ENCODE measurements at places on chromosomes 5 and 9.

- no peak for DNase-seq
Observed at GRCh38 chr9:114572199-114572598, 15.4 kb upstream of the ATP6V1G1 start.

DNA sequence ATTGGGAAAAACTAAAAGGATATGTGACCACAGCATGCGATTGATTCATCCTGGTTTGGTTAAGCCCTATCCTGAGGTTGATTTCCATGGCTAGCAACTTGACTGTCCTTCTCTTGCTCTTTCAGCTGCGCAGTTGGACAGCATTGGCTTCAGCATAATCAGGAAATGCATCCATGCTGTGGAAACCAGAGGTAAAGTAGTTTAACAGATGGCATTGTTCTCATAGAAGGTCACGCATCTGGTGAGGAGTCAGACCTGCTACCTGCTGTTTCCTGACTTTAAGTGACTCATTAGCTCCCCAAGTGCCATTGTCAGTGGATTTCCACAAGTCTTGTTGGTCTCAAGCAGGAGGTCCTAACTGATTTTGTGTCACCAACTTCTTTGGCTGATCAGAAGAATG, 266.9 kb downstream of the ARHGAP26 start:
- no peak for DNase-seq

DNA sequence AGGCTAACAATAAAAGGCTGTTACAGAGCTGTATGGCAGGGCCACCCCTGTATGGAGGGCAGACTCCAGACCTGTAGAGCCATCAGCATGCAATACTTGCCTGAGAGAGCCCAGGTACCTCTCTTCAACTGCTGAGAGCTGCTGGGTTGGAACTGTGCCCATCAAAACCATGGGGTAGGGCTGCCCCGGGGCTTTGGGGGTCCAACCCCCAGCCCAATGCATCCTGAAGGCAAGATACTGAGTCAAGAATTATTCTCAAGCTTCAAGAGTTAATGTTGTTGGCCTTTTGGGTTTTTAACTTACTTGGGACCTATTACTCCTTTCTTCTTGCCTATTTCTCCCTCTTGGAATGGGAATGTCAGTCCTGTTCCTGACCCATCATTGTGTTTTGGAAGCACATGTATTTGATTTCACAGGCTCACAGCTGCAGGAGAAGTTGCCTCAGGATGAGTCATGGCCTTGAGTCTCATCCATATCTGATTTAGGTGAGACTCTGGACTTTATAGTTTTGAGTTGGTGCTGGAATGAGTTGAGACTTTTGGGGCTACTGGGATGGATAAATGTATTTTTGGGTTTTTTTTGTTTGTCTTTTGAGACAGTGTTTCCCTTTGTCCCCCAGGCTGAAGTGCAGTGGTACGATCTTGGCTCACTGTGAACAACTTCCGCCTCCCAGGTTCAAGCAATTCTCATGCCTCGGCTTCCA, 21.0 kb upstream of the CDK7 start:
- no peak for DNase-seq

DNA sequence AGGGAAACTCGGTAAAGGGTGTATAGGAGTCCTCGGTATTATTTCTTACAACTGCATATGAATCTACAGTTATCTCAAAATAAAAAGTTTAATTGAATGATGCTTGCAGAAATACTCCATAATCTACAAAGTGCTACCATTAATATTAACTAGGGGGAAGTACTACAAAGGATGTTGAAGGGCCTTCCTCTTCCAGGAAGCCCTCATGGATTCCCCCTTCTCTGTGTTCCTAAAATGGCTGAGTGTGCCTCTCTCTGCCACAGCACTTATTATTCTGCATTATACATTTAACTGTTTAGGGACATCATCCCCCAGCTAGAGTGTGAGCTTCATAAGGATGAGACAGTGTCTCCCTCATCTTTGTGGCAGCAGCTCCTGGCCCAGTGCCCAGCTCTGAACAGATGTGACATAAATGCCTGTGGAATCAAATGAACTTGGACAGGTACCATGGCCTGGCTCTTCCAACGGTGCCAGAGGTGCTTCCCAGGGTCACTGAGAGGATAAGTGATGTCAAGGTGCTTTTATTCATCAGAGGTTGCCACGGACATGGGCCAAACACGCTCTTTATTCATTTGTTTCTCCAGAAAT, 99.5 kb downstream of the PAX5 start:
- no peak for DNase-seq

- no peak for DNase-seq
Observed at GRCh38 chr5:801472-801871, 16.9 kb upstream of the ZDHHC11B start.

DNA sequence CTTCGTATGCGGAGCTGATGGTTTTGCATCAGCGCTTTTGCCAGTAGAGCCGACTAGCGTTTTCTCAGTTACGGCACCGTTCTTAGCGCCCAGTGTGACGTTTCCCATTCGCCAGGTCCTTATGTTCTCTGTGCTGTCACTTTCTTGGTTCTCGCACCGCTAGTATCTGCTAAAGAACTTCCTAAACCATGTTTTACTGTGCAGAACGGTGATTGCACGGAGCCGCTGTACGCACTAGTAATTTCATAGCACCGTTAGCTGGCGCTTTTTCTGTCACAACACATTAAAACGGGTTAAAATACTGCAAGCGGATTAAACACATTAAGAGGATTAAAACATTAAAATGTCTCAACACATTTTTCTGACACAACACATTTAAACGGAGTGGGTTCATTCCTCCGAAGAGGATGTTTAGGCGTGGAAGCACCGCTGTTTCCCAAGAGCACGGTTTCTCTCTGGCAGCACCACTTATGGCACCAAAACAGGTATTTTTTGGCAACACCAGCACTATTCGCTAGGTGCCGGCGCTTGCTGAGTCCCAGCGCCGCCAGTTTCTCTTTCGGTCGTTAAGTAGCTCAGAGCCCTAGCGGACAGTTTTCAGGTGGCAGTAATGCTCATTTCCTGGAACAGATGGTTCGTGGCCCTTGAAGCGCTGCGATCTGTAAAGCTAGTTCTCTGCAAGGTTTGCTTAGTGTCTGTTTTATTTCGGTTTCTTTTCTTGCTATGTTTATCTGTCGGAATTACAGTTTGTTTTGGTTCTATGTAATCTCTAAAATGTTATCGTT, 20.3 kb downstream of the ANXA2R start:
- no peak for DNase-seq

GRCh38 chr5:61496446-61496845, 164.4 kb downstream of the ZSWIM6 start:
- no peak for DNase-seq

GRCh38 chr5:179346401-179346800, 1.1 kb upstream of the ADAMTS2 start:
- no peak for DNase-seq

DNA sequence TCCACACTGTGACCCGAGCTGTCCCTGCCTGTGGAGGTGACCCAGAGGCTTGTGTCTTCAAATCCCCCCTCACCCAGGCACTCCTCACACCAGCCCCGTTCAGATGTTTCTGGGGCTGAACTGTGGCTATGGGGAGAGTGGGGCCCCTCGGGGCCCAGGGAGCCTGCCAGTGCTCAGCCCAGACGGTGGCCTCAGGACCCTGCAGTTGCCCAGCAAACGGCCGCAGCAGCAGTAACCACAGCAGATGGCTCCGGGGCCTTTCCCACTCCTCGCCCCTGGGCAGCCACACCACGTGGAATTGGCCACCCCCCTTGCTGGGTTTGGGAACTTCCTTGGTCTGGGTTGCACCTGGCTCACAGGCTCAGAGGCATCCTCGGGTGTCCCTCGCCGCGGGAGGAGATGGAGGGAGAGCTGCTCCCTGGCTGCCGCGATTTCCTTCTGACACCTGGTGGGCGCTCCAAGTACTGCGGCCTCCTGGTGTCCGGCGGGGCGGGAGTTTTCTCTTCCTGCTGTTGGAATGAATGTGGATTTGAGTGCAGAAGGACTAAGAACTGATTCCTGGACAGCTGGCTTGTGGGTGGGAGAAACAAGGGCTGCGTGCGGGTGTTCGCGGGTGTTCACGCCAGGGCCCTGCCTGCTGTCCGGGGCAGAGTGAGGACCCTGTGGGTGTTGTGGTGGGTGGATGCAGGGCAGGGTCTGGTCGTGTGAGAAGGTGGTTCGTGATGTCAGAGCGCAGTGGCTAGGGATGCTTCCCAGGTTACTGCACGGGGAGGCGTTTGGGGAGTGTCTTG, 97.5 kb downstream of the COL5A1 start:
- no peak for DNase-seq

DNA sequence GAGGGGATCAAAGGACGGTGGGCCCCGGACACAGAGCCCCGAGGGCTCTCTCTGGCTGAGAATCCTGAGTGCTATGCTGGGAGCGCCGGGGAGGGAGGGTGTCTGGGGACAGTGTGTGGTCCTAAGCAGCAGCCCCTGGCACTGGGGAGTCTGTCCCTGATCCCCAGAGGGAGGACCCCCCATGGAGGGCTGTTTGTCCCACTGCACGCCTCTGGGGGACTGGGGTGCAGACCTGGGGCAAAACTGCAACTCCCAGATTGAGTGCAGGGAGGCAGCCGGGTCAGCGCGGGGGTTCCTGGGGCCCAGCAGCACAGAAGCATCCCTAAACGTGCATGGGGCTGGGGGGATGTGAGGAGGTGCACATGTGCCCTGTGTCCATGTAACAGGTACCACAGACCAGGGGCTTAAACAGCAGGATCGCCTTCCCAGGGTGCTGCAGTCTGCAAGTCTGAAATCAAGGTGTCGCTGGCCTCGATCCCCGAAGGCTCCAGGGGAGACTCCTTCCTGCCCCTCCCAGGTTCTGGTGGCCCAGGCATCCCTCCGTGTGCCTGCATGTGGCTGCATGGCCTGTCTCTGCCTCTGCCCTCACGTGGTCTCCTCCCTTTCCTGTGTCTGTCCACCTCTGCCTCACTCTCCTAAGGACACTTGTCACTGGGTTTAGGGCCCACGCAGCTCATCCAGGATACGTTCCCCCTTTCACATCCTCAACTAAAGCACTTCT, 35.9 kb upstream of the IRX4 start:
- no peak for DNase-seq

- DNase-seq: no peak
Observed at GRCh38 chr5:163917747-163918146, 412.3 kb downstream of the MAT2B start.

- DNase-seq: no peak
Observed at GRCh38 chr5:889075-889710, 3.4 kb downstream of the BRD9 start.

- DNase-seq: no peak
Observed at GRCh38 chr5:151896031-151896691, 28.5 kb downstream of the GLRA1 start.

- DNase-seq: no peak
Observed at GRCh38 chr5:109273594-109273993, 136.2 kb downstream of the PJA2 start.

- DNase-seq: no peak
Observed at GRCh38 chr9:21525174-21525573, 43.1 kb upstream of the IFNE start.

DNA sequence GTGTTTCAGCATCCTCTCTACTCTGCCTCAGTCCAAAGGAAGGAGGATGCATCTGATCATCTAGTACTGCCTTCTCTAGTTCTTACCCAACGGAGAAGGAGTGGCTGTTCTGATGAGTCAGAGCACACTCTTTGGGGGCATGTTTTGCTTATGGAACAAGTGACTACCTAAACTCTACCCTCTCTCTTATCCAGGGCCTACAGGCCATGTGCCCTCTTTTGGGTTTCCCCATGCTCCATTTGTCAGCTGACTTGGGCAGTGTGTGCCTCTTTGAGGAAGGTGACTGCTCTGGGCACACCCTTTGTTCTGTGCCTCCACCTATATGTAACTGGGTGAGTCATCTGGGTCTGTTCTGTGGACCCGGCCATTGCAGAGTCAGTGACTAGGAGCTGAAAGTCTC, 89.6 kb upstream of the BNC2 start:
- no peak for DNase-seq

GRCh38 chr5:140553657-140554056, 3.6 kb downstream of the SRA1 start:
- no peak for DNase-seq

GRCh38 chr9:114387680-114388356, at the start of gene AKNA:
AKNA (minus strand) TSS chr9:114387982; CDS start chr9:114381333, 6,649 bp downstream.
- DNase-seq: peak; percentile 70

DNA sequence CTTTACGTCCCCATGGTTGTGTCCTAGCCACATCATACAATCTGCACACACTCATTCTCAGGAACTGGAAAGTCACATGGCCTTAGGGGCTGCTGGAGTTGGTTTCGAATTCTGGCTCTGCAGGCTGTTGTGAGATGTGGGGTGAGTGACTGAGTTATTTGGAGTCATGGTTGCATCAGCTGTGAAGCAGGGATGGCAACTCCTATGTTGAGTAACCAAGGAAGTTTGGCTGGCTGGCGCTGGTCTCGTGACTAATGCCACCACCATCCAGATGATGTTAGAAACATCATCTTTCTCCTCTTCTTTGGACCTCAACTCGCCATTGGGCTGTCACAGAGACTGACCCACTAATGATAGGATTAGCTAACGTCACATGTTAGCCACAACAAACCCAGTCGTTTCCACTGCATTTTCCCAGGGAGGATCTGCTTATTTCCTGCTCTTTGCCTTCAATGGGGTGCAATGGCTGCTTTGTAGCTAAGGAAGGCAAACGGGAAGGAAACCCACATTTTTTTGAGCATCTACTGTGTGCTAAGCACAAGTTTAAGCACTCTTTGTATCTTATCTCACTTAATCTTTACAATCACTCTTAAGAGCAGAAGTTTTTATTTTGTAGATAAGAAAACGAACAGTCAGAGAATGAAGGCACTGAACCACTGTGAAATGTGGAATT, 78.1 kb upstream of the UBTD2 start:
- DNase-seq: no peak

GRCh38 chr9:35618854-35619799, 914 bp upstream of the CD72 start:
- no peak for DNase-seq

DNA sequence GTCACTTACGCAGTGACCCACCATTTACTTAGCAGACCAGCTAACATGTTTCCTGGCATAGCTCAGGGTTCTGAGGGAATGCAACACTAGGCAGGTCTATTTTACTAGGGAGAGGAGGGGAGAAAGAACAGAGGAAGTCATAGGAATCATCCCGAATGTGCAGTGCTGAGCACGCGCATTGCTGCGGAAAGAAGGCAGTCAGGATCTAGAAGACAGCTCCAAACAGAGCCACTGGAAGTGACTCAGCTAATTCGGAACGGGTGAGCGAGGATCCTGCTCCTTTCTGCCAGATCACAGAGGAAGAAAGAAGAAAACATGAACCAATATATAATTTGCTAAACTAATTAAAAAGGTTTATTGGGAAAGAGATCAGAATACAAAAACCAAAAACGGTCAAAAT, 339.8 kb downstream of the EFNA5 start:
- no peak for DNase-seq

- DNase-seq: no peak
Observed at GRCh38 chr5:14240359-14240758, 97.2 kb downstream of the TRIO start.

DNA sequence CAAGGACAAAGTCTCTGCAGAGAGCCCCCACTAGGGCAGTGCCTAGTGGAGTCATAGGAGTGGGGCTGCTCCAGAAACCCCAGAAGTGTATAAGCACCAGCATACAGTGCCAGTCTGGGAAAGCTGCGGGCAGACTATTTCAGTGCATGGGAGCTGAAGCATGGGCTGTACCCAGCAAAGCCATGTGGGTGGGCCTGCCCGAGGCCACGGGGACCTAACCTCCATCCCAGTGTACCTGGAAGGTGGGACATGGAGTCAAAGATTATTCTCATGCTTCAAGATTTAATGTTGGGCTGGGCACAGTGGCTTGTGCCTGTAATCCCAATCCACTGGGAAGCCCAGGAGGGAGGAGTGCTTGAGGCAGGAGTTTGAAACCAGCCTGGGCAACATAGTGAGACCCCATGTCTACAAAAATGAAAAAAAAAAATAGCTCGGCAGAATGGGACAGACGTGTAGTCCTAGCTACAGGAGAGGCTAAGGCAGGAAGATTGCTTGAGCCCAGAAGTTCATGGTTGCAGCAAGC, 36.7 kb downstream of the PTPDC1 start:
- DNase-seq: no peak

GRCh38 chr5:134149571-134150303, 27.0 kb downstream of the SKP1 start:
- no peak for DNase-seq
